Mesothelial cell of epicardium (in vitro differentiated cells): ENCODE measurements at places on chromosomes 7 and 10.

- DNase-seq, result no peak
These were observed 4.7 kb upstream of the PWWP2B start for GRCh38 chr10:132392184-132392800.

DNA sequence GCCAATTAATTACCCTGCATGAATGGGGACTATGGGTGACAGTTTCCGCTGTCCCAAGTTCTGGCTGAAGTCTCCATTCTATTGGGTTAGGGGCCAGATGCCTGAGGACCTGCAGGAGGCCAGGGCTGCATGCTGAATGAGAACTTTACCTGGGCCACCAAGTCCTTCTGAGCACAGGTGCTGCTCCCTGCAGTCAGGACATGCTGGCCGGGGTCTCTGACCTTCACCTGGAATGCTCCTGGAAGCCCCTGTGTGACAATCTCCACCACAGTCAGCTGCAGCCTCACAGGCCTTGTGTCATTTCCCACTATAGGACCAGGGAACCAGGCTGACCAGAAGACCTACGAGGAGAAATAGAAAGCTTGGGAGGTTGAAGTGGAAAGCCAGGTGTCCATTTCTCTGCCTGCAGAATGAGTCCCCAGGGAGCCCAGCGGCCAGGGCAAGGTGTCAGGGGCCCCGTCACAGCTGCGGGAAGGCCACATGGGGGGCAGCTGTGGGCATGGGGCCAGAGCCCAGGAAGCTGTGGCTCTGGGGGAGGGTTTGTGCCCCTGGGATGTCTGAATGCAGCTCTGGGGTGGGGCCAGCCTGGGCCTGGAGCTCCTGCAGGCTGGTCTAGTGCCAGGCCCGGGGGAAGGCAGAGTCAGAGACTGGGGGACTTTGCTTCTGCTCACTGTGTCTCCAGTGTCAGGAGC, 5.6 kb upstream of the GIMAP8 start:
- no peak for DNase-seq

DNA sequence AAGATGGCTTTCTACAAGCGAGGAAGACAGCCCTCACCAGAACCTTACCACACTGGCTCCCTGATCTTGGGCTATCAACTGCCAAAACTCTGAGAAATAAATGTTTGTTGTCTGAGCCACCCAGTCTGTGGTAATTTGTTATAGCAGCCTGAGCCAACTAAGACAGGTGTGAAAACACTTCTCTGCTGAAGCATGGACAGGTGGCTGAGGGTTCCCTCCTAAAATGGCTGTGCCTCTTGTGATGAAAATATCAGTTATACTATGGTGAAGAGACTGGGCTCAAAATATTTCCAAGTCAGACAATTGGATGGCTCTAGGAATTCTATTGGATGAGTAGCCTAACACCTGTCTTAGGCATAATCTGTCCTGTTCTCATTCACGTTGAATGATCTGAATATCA, 78.1 kb downstream of the CDK1 start:
- no peak for DNase-seq

GRCh38 chr10:113496111-113497109, 56.4 kb upstream of the HABP2 start:
- DNase-seq, result no peak

- DNase-seq, result no peak
These were observed 303.5 kb downstream of the BBS9 start for GRCh38 chr7:33432821-33433220.

GRCh38 chr7:42241424-42241823, 4.4 kb upstream of the GLI3 start:
- DNase-seq, result no peak

GRCh38 chr7:113099284-113099919, 12.8 kb upstream of the GPR85 start:
- DNase-seq, result no peak

DNA sequence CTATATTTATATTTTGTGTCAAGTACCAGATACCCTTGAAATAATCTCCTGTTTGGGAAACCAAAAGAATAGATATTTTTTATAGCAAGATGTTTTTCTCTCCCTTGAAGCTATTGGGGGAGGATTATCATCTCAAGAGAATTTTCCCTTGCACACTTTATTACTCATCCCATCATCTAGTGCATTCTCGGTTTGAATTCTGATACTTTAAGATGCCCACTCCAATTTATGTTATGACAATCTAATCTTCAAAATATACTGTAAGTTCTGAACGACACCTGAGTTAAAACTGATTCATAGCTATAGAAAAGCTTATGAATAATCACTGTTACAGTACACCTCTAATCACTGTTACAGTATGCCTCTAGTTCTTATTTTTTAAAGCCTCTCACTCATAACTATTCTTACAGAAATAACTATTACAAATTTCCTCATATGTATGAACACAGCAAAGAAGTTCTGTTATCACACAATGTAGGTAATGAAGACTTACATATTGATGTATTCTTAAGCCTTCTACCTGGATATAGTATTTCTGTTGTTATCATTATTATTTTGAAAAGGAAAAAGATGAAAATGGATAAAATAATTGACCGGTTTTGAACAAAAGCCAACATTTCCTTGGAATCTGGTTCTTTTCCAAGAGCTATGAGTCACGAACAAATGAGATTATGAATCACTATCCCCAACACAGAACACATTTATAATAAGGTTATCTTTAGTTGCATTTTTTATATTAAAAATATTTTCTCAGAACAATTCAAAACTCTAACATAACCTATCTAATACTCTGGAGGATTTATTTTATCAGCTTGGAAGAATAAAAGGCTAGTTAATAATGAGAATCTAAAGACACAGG, 72.3 kb upstream of the FAM13C start:
- DNase-seq, result no peak

DNA sequence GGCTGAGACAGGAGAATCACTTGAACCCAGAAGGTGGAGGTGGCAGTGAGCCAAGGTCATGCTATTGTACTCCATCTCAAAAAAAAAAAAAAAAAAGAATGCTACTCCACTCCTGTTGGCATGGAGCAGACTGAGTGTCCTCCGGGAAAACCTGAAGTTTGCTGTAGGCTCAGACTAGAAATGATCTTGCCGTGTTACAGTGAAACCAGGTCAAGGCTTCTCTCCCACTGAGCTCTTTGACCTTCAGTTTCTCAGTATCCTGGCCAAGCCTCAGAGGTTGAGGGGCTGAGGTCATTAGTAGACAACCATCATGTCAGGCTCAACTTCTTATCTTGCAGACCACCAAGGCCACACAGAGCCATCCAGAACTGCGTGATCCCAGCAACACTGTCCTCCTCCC, 348.6 kb upstream of the ZNF32 start:
- DNase-seq, result no peak
